Activated CD8-positive, alpha-beta memory T cell treated with anti-CD3 and anti-CD28 coated beads for 48 hours (primary cell): ENCODE measurements at places on chromosomes 5 and 9.

- no peak for DNase-seq
Observed at GRCh38 chr5:151092762-151093161, 11.9 kb upstream of the TNIP1 start.

DNA sequence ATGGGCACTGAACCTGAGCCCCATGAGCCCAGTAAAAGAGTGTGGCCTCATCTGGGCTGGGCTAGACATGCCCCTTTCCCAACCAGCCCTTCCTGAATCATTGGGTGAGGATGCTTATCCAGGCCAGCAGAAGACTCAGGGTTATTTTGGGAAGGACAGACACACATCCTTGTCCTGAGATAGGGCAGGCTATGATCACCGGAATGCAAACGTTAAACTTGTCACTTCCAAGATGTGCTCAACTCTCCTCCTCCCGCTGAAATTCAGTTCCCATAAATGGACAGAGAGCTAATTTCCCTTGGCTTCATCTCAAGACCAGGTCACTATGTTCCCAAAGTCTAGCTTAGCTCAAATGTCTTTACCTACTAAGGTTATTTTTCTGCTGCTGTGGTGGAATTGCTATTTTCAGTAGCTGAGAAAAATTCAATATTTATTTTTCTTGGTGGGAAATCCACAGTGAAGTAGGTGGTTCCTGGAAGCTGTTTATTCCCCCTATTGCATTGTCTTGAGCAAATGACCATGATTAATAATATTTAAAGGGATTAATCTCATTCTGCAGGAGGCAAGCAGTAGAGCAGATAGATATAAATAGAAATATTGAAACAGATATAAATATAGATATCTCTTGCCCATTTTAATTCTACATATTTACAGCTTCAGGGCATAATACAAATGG lies 70.0 kb downstream of the NXNL2 start:
- no peak for DNase-seq

- DNase-seq = no peak
Observed at GRCh38 chr5:151469386-151469785, 22.0 kb downstream of the SLC36A1 start.

DNA sequence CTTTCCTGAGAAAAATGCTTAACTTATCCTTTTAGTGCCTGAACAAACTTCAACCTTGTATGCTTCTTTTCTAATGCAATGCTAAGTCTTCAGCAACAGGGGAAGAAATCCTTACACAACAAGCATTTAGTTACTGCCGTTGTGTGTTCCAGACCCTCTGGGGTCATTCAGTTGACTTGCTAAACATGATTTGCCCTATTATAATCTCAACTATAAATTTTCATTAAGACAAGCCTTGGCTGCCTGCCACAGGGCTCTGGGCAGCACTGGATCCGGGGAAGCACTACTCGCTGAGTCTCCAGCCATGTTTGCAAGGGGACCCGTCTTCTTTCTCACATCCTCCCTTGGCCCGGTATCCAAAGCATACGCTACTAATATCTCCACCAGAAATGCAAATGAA lies 58.1 kb downstream of the PTCH1 start:
- no peak for DNase-seq

- DNase-seq = no peak
Observed at GRCh38 chr5:132032196-132032595, 20.7 kb upstream of the ACSL6 start.

DNA sequence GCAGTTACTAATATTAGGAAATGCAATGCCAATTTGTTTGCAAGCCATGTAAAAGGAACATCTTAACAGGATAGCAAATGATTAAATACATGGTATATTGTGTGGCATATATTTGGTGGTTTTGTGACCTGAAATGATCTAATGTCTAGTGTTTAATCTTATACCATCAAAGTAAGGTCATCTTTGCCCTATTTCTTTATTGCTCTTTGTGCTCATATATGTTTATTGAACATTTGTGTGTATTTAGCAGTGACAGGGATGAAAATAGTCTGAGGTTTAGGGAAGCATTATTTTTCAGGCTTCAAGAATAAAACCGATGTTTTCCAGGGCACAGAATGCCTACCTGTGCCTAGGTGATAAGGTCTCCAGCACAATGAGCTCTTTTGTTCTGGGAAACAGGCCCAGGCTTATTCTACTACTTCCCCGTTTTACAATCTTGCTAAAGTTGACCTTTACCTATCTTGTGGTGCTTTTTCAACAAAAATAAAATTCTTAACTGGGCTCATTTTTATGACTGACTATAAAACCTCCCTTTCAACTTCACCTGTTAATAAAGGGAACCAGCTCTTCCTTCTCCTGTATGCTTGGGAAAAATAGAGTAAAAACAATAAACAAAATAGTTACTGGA lies 105.6 kb upstream of the ANKH start:
- DNase-seq = no peak

GRCh38 chr9:73234008-73234360 lies 82.3 kb downstream of the ANXA1 start:
- DNase-seq = no peak

- no peak for DNase-seq
Observed at GRCh38 chr5:72427016-72427415, 80.2 kb downstream of the ZNF366 start.

DNA sequence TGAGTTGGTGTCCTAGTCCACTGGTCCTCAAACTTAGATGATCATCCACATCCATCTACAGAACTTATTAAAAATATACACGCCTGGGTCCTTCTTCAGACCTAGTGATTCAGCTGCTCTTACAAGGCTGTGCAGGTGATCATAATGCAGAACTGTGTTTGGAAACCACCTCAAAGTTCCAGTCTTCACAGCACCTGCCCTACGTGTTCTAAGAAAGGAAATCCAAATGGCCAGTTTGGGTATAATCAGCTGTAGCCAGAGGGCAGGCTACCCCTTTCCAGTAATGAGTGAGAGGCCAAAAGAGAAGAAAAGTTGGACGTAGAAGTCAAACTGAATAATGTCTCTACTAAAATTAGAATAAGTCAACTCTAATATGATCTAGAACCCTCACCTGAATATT lies 15.4 kb downstream of the REEP5 start:
- no peak for DNase-seq

DNA sequence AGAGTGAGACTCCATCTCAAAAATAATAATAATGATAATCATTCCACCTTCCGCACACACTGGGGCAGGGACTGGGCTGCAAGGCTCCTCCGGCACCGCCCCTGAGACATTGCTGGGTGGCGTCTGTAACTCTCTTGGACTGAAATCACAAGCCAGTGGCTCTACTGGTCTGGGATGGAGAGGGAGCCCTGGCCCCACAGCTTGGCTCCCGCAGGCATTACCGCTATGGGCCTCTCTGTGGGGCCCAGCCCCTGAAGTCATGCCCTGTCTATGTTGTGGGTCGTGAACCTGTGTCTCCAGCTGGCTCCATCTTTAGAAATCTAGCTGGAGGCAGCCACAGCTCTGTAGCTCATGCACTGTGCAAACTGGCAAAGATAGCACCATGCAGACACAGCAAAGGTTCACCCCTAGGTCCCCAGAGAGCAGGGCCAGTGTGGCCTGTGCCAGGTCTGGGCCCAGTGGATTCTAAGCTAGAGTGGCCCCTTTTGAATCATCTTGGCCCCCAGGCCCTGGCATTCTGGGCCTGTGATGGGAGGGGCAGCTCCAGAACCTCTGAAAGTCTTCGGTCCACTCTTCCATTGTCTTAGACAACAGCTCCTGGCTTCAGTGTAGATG lies 36.1 kb upstream of the COL5A1 start:
- no peak for DNase-seq

DNA sequence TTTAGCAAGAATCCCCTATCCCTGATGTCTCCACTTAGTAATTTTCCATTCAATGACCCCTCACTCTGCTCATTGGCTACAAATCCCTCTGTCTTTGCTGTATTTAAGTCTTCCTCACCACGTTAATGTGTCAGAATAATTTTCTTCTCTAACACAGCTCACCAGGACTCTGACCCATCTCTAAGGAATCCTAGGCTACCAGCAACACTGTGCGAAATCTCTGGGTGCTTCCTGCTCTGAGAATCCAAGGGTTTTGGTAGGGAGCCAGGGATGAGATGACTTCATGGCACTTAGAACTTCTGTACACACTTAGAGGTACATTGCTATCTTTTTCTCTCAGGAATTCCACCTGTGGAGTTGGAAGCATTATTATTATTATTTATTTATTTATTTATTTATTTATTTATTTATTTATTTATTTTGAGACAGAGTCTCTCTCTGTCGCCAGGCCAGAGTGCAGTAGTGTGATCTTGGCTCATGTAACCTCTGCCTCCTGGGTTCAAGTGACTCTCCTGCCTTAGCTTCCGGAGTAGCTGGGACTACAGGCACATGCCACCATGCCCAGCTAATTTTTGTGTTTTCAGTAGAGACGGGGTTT lies 53.5 kb downstream of the FOXI1 start:
- DNase-seq = no peak

DNA sequence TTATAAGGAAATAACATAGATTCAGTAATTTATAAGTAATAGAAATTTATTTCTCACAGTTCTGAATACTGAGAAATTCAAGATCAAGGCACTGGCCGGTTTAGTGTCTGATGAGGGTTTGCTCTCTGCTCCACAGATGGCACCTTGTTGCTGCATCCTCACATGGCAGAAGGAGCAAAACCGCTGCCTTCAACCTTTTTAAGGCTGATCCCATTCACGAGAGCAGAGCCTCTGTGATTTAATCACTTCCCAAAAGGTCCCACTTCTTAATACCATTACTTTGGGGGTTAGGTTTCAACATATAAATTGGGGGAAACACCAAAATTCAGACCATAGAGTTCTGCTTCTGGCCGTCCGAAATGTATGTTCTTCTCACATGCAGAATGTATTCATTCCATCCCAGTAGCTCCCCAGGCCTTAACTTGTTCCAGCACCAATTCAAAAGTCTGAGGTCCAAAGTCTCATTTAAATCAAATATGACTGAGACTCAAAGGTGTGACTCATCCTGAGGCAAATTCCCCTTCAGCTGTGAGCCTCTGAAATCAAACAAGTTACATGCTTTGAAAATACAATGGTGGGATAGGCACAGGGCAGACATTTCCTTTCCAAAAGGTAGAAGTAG lies 30.6 kb downstream of the BAAT start:
- DNase-seq = no peak

DNA sequence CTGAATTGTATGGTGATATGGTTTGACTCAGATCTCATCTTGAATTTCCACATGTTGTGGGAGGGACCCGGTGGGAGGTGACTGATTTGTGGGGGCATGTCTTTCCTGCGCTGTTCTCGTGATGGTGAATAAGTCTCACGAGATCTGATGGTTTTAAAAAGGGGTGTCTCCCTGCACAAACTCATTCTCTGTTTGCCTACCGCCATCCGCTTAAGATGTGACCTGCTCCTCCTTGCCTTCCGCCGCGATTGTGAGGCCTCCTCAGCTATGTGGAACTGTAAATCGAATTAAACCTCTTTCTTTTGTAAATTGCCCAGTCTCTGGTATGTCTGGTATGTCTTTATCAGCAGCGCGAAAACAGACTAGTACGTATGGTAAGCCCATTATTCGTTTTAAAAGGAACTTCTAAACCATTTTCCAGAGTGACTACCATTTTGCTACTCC lies 48.7 kb downstream of the SLC36A1 start:
- DNase-seq = no peak

- no peak for DNase-seq
Observed at GRCh38 chr5:139649082-139649991, 1.2 kb downstream of the CXXC5 start.

- DNase-seq = no peak
Observed at GRCh38 chr5:151234476-151235238, 10.8 kb upstream of the CCDC69 start.

GRCh38 chr9:35691757-35692301 lies 2.1 kb upstream of the TPM2 start:
- DNase-seq = no peak

DNA sequence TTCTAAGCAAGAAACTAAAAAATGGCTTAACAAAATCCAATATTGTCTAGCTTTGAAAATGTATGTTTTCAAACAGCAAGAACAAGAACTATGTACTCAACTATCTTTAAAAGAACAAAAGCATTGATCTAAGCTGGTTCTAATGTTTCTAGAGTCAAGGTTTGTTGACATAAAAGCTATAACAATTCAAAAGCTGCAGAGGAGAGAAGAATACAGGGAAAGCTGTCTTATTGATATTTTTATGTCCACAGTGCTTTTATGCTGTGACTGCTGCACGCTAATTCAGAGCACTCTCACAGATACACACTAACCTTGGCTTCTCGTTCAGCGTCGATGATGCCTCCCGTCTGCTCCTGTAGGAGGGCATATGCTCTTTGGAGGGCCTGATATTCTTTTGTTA lies 129.5 kb upstream of the DPYSL3 start:
- no peak for DNase-seq

GRCh38 chr5:83450183-83450966 lies 21.2 kb upstream of the VCAN start:
- DNase-seq = no peak

- DNase-seq = no peak
Observed at GRCh38 chr5:139708877-139709581, 60.9 kb downstream of the CXXC5 start.

DNA sequence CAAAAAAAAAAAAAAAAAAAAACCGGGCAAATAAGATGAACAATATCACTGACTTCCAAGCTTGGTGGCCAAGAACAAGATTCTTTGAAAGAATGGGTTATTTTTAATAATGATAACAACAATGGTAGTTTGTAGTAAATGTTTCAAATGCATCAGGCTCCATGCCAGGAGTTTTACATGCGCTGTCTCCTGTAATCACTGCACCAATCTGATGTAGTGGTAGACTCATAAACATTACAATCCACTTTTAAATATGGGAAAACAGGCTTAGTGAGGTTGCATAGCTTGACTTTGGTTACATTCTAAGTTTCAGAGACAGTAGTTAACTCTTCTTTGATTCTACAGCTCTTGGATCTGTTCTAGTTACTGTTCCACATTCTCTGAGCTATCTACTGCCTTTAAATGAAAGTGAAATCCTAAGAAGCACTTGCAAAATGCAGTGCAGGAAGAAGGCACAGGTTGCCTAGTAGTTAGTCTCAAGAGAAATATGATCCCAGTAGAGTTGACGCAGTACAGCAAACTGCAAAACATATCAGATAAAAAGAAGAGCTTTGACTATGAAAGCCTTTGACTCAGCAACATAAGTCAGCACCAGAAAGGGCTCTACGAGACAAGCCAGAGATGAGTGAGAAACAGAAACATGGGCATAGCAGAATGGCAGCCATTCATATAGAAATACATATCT lies 62.1 kb downstream of the PDE4D start:
- no peak for DNase-seq

- no peak for DNase-seq
Observed at GRCh38 chr9:134733480-134734232, 92.1 kb downstream of the COL5A1 start.
